ENCODE measurements at places on chromosomes 1 and 21.
A peak's percentile ranks its signal among the peaks of the same experiment; 100 is the strongest.

DNA sequence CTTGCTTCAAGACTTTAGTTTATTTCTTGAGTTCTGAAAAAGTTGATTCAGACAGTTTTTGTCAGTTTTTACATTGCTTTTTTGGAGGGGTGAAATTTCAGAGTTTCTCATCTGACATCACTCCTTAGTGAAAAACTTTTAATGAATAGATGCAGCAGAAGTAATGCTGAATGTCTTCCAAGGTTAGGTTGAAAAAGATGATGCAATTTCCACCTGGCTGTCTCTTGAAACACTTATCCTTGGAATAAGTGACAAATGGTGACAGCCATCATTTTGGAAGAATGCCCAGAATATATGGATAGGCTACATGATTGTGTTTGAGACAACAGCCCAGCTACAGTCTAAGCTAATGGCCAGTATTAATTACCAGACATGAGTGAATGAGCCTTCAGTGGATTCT lies 140.8 kb downstream of the ZNF644 start:
- no peak for DNase-seq

DNA sequence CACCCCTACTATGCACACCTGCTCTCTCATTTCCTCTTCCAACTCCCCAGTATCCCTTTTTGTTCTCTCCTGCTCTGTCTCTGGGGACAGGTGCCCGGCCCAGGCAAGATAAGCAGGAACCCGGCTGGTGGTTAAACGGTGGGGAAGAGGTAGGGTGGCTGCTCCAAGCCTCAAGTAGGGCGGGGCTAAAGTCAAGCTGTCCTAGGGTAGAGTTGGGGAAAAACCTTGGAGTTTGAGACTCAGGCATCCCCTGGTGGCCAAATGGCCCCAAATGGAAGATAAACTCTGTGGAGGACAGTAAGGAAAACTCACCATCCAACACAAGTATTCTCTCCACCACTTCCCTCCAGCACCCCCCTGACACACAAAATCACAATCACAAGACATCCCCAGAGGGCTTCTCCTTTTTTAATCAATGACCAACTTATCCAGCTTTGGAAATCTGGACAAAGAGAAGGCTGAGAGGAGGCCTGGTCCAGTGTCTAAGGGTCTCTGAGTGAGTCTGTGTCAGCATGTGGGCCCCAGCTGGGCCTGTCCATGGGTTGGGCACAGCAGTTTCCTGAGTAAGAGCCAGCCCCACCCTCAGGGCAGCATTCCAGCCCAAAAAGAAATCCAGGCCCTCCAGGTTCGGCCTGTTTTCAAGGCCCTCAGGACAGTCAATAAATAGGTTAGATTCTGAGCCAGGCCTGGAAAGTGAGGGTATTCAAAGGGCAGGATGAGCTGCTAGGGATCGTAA lies 9.8 kb downstream of the POMGNT1 start:
- no peak for DNase-seq

GRCh38 chr1:233197940-233198339 lies 97.6 kb downstream of the PCNX2 start:
- no peak for DNase-seq

DNA sequence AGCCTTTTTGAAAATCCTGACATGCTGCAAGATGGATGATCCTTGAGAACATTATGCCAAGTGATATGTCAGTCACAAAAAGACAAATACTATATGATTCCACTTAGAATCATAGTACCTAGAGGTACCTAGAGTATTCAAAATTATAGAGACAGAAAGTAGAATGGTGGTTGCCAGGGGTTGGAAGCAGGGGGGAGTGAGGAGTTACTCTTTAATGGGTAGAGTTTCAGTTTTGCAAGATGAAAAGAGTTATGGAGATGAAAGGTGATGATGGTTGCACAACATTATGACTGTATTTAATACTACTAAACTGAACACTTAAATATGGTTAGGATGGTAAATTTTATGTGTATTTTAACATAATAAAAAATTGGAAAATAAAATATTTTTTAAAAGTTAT lies 37.9 kb upstream of the PODN start:
- DNase-seq: no peak

GRCh38 chr1:93715529-93716126 lies 34.0 kb upstream of the BCAR3 start:
- no peak for DNase-seq

DNA sequence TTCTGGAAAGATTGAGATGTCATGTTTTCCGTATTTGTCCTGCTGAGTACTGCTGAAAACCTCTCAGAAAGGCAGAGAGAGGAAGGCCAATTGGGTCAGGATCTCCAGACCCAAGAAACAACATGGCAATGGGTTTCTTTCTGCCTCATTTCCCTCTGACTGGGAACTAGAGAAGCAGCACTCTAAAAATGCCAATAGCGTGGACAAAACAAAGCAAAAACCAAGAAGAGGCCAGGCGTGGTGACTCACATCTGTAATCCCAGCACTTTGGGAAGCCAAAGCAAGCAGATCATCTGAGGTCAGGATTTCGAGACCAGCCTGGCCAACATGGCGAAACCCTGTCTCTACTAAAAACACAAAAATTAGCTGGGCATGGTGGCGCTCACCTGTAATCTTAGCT lies 18.3 kb downstream of the TNFRSF9 start:
- DNase-seq: no peak

DNA sequence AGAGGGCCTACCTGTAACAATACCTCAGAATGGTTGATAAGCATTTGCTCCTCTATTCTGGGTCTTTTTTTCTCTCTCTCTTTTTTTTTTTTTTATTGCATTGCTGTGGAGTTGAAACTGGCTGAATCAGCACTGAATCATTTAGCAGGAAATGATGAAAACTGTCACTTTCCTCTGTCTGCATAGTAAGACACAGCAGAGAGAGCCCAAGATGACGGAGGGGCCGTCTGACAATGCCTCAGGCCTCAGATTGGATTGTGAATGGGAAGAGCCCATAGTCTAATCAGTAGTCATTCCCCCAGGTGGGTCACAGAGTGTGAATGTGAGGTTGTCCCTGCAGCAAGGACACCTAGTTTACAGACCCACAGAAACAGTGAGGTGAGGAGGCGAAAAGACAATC lies 193.2 kb upstream of the PLXNA2 start:
- DNase-seq: no peak

- DNase-seq: no peak
Measured at GRCh38 chr1:173253046-173253445, 45.9 kb upstream of the TNFSF4 start.

- no peak for DNase-seq
Measured at GRCh38 chr1:169723763-169724162, 10.1 kb downstream of the SELE start.

DNA sequence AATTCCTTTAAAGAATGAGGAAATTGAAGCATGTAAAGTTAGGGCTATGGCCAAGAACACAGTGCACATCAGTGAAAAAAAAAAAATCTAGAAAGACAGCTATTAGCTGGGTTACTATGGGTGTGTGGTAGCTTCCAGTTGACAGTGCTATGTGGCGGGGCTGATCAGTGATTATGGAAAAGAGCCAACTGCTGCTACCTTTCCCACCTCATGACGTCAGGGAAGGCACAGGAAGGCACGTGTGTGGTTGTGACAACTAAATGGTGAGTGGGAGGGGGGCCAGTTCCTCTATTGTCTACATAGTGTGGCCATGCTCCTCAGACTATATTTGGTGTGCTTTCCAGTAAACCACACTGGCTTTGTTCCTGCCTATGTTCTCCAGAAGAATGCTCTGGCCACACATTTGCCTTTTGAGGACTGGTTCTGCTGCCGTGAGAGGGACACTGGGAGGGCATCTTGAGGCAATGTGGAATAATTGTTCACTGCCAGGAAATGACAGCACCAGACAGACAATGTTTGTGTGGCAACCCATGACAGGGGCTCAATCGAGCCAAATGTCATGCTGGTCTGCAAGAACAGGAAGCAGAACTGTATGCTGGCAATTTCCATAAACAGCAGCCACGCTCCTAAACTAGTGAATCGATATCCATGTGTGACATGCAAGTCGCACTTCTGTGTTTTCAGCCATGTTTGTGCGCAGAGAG lies 3.0 kb upstream of the SDE2 start:
- peak; percentile 67 for DNase-seq

DNA sequence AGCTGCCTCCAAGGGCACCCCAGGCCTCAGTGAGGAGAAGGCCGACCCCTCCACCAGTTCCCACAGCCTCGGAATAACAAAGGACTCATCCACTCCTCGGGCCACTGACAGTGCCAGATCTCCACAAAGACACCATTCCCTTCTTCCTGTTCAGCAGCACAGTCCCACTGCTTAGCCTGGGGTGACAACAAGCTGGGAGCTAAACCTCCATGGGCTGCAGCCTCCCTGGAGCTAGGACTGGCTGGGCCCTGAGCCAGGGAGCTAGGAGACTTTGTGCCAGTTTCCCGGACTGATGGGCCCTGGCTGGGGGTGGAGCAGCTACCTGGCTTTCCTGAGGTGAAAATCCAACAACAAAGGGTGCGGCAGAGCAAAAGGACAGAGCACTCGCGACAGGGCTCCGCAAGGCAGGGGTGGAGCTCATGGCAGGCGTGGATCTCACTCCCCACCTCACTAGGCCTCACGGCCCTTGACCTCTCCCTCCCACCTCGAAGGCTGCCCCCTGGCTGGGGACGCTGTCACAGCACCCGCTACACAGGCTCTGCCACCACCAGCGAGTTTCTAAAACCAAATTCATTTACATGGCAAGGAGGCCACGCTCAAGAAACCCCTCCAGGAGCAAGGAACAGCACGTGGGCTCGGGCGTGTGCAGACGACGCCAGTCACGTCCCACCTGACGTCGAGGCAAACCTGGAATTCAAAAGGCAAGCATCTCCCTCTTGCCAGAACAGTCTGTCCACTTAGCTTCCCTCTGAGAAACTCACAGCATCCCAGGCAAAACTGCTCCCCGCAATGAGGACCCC lies 13.8 kb downstream of the SLC35E2B start:
- DNase-seq: peak; percentile 61

- DNase-seq: no peak
Measured at GRCh38 chr1:168405906-168406549, 125.4 kb downstream of the TBX19 start.

DNA sequence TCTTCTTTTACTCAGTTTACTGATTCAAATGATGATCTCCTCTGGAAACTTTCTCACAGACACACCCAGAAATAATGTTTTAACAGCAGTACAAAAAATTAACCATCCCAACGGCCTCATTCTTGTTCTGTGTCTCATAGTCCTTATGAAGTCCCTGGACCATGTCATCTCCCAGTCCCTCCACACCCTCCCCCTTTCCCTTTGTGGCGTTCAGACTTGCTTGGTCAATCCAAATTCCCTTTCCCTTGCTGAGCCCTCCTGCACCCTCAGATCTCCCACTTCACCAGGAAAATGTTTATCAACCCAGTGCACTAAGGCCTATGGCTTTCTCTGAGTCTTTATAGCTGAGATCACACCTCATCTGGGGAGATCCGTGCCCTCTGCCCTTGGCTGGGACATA lies 85.9 kb downstream of the CENPF start:
- no peak for DNase-seq

GRCh38 chr1:7351649-7352048 lies 419.4 kb upstream of the VAMP3 start:
- no peak for DNase-seq

GRCh38 chr1:198108636-198109370 lies 48.0 kb upstream of the NEK7 start:
- no peak for DNase-seq

DNA sequence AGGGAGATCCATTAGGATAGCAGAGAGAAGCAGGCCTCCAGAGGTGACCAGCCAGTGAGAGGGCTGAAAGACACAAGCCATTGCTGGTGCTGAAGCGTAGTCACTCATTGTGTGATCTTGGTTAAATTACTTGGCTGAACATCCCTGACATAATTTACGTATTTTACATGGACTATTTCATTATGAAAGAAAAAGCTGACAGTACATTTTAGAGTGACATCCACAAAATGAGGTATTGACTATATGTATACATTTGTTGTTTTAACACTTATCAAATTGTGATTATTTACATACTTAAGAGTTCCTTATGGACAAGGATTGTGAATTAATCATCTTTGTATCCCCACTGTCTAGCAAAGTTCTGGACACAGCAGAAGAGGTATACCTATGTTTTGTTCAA lies 14.9 kb downstream of the DESI2 start:
- no peak for DNase-seq

DNA sequence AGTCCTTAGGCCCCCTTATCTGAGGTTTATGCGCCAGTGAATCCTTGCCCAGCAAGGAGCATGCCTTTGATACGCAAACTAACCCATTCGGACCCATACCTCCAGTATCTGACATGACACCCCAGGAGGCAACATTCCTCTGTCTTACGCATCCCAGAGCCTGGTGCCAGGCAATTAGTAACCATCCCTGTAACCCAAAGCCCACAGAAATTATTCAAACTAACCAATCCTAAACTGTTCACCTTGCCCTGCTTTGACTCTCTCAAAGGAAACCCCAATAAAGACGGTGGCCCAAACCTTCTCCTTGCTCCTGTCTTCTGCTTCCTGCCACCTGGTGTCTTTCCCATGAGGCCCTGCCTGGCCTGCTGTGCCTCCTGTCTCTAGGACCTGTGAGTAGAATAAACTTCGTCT lies 36.4 kb downstream of the ZNF496 start:
- DNase-seq: no peak

GRCh38 chr1:59070610-59071009 lies 226.3 kb upstream of the FGGY start:
- no peak for DNase-seq

DNA sequence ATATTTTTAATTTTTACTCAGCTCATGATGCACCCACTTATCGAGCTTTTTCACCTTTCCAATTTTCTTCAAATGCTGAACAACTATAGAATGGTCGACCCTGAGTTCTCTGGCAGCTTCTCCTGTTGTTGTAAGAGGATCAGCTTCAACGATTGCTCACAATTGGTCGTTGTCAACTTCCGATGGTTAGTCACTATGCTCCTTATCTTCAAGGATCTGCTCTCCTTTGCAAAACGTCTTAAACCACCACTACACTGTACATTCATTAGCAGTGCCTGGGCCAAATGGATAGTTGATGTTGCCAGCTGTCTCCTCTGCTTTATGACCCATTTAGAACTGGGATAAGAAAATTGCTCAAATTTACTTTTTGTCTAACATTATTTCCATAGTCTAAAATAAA lies 385.9 kb upstream of the LYPLAL1 start:
- DNase-seq: no peak

- DNase-seq: no peak
Measured at GRCh38 chr1:50476800-50477199, 53.6 kb upstream of the DMRTA2 start.

DNA sequence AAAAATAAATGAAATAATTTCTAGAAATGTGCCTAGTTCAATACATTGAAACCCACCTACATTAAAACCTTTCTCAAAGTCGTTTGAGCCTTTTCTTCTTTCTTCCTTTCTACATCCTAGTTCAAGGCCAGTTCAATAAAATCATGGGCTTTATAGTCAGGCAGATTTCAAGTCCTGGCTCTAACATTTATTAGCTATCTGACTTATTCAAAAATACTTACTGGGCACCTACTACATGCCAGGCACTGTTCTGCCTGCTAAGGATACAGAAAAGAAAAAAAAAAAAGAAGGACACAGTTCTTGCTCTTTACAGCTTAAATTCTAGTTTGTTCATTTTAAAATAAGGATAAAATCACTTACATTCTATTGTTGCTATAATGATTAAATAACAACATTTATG lies 134.2 kb upstream of the FGGY start:
- DNase-seq: no peak

All from T-cell (primary cell).